ENCODE measurements at places on chromosomes 6 and 20.

DNA sequence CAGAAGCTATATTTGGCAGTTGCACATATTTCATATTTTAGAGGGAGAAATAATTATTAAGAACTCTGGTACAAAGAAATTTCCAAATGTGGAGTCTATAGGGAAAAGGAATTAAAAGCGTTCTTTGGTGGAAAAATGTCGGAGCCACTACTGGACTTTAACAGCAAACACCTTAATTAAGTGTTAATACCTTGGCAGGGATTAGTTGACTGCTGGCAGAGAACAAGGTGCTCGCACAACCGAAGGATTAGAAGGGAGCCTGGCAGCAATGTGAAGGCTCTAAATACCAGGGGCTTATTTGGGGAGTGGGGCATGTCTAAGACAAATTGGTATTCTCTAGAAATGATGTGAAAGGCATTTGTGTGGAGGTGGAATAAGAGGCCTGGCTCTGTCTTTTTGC, 98.9 kb downstream of the PAK5 start:
- DNase-seq, result no peak

DNA sequence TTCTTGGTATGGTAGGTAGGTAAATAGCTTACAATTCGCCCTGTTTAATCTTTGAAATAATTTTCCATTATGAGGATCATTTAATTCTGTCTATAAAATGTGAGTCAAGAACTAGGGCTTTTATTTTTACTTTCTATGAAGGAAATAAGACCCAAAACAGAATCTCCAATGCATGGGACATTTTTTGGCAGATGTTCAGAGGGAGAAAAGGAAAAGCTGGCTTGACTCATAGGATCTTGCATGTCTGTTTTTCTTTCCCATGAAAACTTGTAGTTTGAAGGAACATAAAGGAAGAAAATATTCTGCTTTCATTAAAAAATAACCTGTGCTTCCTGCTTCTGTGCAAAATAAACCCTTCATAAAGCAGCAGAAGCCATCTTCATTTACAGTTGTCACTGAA, 143.1 kb upstream of the INSM1 start:
- DNase-seq, result no peak

DNA sequence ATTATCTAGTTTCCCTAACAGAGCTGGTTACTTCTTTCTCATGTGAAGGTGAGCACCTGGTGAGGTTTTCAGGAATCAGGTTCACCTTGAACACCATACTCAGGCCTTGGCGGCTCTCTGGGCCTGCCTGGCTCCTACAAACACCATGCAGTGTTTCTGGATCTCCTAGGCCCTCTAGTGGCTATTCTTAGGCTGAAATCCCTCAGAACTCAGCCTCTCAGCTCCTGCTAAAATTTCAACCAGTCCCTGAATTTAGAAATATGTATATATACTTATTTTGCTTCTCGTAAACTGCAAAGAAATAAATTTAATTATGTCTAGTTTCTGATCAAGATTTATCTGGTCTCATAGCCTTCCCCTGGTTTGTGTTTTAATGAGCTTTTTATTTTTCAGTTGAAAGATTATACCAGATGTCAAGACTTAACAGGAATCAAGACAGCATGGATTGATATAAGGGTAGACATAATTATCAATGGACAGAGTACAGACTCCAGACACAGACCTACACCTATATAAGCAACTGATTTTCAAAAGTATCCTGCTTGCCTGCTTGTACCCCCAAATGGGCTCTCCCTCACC, 55.9 kb downstream of the ANKEF1 start:
- DNase-seq, result peak; percentile 47

- no peak for DNase-seq
Measured at GRCh38 chr20:25606094-25606695, 17.6 kb downstream of the NANP start.

DNA sequence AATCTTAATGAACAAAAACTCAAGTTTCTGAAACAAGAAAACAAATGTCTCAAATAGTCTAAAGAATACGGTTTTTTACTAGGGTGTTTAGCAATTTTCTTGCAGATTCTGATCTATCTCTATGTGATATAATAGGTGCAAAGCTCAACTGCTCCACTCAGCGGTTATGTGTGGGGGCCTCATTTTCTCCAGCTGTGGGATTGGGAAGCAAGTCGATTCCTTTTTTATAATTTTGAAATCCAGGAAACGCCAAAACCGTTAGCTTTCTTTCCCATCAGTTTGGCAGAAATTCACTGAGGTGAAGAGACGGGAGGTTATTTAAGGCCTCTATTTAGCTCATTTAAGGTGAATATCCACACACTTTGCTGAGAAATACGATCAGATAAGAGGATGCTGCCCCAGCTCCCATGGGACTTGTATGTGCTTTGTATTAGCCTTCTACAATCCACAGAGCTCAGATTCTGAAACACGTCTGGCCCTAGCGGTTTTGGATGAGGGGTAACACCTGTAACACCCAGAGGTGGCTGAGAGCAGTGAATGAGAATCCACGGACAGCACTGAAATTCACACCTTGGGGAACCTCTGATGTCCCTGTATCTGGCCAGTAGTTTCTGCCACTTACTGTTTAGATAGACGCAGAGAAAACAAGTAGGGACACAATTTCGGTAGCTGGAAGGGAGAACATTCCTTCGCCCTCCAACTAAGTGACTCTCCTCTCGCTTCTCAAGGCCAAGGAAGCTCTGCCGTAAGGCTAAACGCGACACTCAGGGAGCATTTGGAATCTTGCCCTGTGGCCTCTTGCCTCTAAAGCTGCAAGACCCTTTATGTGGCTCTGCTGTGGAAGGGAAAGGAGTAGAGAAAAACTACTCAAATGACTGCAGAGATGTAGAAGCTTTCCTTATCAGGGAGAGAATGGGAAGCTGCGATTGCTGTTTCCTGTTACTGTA, 6.5 kb upstream of the BCAS4 start:
- no peak for DNase-seq

GRCh38 chr6:16227605-16228004, 10.8 kb upstream of the GMPR start:
- DNase-seq, result no peak

DNA sequence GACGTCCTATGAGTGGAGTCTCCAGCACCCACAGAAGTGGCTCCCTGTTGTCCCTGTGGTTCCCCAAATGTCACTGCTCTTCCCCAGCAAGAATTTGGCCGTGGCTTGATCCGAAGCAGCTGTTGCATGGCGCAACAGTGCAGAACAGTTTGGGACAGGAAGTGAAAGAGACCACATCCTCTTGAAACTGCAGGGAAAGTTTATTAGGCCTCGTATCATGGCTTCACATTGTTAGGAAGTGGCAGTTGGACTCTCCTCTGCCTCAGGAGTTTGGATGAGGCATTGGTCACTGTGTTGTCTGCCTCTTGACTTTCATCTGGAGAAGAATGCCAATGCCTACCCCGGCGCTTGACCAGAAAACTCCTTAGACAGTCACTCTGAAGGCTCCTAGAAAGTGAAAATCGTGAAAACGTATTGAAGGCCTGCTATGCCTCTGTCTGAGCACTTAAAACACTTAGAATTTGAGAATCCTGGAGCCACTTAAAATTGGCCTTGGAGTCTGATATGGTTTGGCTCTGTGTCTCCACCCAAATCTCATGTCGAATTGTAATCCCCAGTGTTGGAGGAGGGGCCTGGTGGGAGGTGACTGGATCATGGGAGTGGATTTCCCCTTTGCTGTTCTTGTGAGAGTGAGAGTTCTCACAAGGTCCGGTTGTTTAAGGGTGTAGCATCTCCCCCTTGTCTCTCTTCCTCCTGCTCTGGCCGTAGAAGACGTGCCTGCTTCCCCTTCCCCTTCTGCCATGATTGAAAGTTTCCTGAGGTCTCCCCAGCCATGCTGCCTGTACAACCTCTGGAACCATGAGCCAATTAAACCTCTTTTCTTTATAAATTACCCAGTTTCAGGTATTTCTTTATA, 334.9 kb upstream of the JARID2 start:
- DNase-seq, result peak; percentile 38

Data from CD4-positive, alpha-beta T cell treated with Interleukin-10 for 1 hour (primary cell).